ENCODE measurements at places on chromosomes 6 and 20. TPM values are rescaled to one million over a fixed set of nuclear protein-coding genes. Genes with fewer than 3 reads are reported as not detected.
A peak's percentile ranks its signal among the peaks of the same experiment; 100 is the strongest.

DNA sequence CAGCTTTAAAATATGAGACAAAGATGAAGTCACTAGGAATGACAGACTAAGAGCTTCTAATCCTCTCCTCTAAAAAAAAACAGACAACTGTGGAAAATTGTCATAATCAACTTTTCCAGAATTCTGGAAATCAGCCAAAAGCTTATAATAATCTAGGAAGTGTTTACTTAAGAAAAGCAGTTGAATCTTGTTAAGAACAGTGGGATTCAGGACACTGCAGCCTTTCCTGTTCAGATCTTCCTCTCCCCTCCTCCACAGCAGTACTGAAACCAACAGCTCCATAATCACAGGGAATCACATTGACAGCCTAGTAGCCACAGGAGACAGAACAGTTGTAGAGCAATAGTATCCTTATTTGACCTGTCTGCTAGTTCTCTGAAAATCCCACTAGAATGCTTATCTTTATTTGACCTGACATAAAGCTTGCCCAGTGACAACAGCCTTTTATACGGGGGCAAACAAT lies 41.6 kb downstream of the IBTK start:
- DNase-seq: no peak
- peaks cover 19% of the 10 kb centered on the region for H3K4me1 ChIP-seq
- H3K27me3 ChIP-seq: no peaks in the 10 kb centered on the region

DNA sequence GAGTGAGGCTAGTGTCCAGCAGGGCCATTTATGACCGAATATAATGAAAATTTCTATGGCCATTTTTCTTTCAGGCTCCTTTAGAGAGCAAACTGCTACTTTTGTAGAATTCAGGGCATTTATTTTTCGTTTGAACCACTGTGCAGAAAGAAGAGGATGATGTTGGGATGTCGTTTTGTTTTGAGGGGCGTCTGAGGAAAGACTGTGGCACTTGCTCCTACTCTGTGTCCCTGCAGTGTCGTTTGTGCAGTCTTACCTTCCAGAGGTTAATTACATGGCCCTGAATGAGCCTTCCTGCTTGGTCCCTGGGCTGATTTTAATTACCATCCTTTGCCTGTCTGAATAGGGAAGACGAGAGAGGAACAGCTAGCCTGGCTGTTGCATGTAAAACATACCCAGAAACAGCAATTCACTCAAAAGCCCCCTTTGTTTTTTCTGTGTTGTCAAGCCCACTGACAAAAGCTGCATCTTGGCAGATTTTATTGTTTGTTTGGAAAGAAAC lies 65.3 kb downstream of the CTNNBL1 start:
- no peak for DNase-seq
- no peak overlapping the region for H3K4me3 ChIP-seq
- H3K36me3 ChIP-seq: peaks cover 17% of the 10 kb centered on the region
- peaks cover 33% of the 10 kb centered on the region for H3K4me1 ChIP-seq
- no peaks in the 10 kb centered on the region for H3K27me3 ChIP-seq

DNA sequence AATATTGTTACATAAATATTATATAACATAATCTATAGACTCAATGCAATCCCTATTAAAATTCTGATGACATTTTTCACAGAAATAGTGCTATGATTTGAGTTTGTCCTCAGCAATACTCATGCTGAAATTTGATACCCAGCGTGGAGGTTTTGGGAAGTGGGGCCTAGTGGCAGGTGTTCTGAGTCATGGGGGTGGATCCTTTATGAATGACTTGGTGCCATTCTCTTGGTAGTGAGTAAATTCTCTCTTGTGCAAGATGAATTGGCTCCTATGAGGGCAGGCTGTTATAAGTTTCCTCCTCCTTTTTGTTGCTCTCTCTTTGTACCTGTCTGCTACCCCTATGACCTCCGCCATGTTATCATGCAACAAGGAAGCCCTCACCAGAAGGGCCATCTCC lies 65.8 kb downstream of the SHPRH start:
- H3K27ac ChIP-seq: no peak overlapping the region
- H3K4me3 ChIP-seq: no peak overlapping the region
- no peaks in the 10 kb centered on the region for H3K27me3 ChIP-seq
- peaks cover 38% of the 10 kb centered on the region for H3K36me3 ChIP-seq

- H3K4me3 ChIP-seq: no peak overlapping the region
- peaks cover 16% of the 10 kb centered on the region for H3K4me1 ChIP-seq
- H3K27me3 ChIP-seq: no peaks in the 10 kb centered on the region
- peak; percentile 37 for DNase-seq
- H3K36me3 ChIP-seq: no peaks in the 10 kb centered on the region
- H3K27ac ChIP-seq: no peak overlapping the region
Observed at GRCh38 chr6:36649701-36650484, 28.6 kb upstream of the CDKN1A start.

GRCh38 chr20:57287007-57287880 lies 20.8 kb upstream of the BMP7 start:
- no peak overlapping the region for H3K4me3 ChIP-seq
- no peak overlapping the region for H3K27ac ChIP-seq
- H3K4me1 ChIP-seq: peaks cover 11% of the 10 kb centered on the region
- DNase-seq: no peak
- H3K36me3 ChIP-seq: no peaks in the 10 kb centered on the region

DNA sequence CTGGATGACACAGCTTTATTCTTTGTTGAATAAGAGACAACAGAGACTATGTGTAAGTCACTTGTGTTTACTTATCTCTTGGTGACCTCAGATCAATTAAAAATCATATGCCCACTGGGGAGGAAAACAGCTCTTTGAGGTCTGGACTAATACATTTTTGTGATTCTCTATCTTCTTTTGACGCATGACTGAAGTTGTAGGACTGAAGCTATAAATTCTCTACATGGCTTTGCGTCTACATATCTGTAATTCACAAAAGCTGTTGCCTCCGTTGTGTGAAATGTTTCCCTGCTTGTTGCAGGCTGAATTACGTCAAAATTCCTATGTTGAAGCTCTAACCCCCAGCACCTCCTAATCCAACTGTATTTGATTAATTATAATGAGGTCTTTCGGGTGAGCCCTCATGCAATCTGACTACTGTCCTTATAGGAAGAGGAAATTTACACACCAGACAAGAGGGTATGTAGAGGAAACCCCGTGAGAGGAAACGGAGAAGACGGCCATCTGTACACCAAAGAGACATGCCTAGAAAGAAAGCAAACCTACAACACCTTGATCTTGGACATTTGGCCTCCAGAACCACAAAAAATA lies 481.6 kb downstream of the PRKN start:
- H3K4me3 ChIP-seq: no peak overlapping the region
- DNase-seq: no peak
- H3K4me1 ChIP-seq: no peaks in the 10 kb centered on the region
- no peaks in the 10 kb centered on the region for H3K27me3 ChIP-seq
- no peak overlapping the region for H3K27ac ChIP-seq

- no peaks in the 10 kb centered on the region for H3K27me3 ChIP-seq
- H3K36me3 ChIP-seq: peaks cover 8% of the 10 kb centered on the region
- no peak for DNase-seq
- peaks cover 63% of the 10 kb centered on the region for H3K4me1 ChIP-seq
- peak overlapping the region; percentile 92 for H3K27ac ChIP-seq
Observed at GRCh38 chr6:89566008-89566800, 72.3 kb downstream of the LYRM2 start.

The CST7 gene
- not detected for total RNA-seq

DNA sequence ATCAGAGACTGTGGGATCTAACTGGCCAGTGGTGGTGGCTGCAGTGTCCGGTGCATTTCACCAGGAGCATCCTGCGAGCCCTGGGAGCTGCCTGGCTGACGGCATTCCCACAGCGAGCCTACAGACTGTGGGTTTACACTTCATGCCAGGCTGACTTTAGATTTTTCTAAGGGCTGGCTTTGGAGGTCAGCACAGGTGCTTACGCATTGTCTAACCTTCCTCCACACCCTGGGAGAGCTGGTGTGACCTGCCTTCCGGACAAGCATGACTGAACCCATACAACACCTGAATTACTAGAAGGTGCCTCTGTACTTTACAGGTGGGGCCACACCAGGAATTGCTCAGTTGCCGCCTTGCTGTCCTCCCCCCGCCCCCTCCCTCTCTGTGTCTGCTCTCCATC lies 96.2 kb downstream of the RREB1 start:
- H3K27ac ChIP-seq: no peak overlapping the region
- peaks cover 20% of the 10 kb centered on the region for H3K36me3 ChIP-seq
- no peak for DNase-seq
- no peaks in the 10 kb centered on the region for H3K27me3 ChIP-seq

The NFATC2 gene
- 2.2 TPM for total RNA-seq

The IRAK1BP1 gene
- 1.3 TPM for total RNA-seq

DNA sequence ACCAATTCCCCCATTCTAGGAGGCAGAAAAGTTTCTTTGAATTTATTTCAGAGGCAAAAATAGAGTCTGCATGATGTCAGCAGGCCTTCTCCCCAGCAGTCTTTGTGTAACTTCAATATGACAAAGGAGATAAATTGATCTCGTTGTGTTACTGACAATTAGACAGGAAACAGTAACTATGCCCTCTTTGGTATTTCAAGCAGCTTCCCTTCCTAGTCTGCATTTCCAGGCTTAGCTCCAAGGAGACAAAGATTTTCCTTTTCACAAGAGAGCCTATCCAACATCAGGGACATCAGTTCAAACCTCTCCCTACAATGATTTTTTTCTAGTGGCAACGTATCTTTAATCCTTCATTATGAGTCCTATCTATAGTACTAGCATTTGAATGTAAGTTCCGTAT lies 245.9 kb upstream of the HSF2 start:
- peaks cover 7% of the 10 kb centered on the region for H3K27me3 ChIP-seq
- H3K27ac ChIP-seq: no peak overlapping the region
- no peaks in the 10 kb centered on the region for H3K36me3 ChIP-seq
- H3K4me1 ChIP-seq: no peaks in the 10 kb centered on the region
- no peak overlapping the region for H3K4me3 ChIP-seq

GRCh38 chr20:20188647-20189046 lies 136.3 kb downstream of the CFAP61 start:
- H3K4me1 ChIP-seq: no peaks in the 10 kb centered on the region
- H3K27ac ChIP-seq: no peak overlapping the region
- H3K27me3 ChIP-seq: peaks cover 7% of the 10 kb centered on the region

DNA sequence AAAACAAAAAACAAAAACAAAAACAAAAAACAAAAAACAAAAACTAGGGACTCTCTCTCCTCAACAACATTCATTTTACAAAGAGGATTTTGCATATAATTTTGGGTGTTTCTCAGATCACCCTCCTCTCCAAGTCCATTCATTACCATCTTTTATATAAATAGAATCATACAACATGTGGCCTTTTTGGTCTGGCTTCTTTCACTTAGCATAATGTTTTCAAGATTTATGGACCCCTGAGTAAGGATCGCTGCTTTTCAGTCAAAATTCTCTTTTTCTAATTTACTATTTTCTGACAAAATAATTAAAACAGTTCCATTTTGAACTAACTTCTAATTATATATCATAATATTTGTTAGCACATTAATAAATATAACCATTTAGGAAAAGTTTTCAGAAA lies 94.8 kb downstream of the UBE3D start:
- DNase-seq: no peak
- peaks cover 3% of the 10 kb centered on the region for H3K36me3 ChIP-seq
- peaks cover 11% of the 10 kb centered on the region for H3K4me1 ChIP-seq
- no peak overlapping the region for H3K4me3 ChIP-seq
- H3K27me3 ChIP-seq: no peaks in the 10 kb centered on the region
- H3K27ac ChIP-seq: no peak overlapping the region

DNA sequence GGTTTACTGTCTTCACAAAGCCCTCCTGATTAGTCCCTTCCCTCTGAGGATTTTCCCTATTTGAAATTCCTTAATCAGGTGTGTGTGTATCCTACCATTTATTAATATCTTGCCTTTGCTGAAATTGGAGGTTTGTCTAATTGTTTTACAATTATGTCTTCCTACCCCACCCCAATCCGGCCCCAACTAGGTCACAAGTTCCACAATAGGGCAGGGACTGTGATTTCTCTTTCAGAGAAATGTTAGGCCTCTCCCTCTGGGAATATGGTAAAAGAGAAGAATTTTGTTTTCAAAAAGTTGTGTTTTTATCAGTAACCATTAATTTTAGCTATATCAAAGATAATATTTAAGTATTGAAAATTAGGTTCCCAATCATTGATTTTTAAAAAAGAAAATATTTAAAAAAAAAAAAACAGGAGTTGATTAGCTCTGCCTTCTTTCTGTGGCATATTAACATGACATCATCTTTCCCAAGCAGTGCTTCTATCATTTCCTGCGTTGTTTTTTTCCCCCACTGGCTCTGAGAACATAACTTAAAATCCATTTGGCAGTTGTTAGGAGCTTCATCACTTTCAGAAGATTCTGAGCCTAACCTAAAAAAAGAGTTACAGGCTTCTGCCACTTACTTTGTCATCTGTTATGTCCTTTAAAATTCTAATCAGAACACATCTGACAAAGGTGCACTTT lies 36.1 kb downstream of the BLOC1S5 start:
- peak overlapping the region; percentile 64 for H3K27ac ChIP-seq
- peaks cover 13% of the 10 kb centered on the region for H3K36me3 ChIP-seq
- H3K4me1 ChIP-seq: peaks cover 35% of the 10 kb centered on the region
- no peak overlapping the region for H3K4me3 ChIP-seq
- DNase-seq: no peak

- H3K27ac ChIP-seq: no peak overlapping the region
- no peaks in the 10 kb centered on the region for H3K36me3 ChIP-seq
- DNase-seq: peak; percentile 90
- peak overlapping the region; percentile 80 for H3K4me3 ChIP-seq
Observed at GRCh38 chr20:8132484-8133309, 631 bp downstream of the PLCB1 start.

DNA sequence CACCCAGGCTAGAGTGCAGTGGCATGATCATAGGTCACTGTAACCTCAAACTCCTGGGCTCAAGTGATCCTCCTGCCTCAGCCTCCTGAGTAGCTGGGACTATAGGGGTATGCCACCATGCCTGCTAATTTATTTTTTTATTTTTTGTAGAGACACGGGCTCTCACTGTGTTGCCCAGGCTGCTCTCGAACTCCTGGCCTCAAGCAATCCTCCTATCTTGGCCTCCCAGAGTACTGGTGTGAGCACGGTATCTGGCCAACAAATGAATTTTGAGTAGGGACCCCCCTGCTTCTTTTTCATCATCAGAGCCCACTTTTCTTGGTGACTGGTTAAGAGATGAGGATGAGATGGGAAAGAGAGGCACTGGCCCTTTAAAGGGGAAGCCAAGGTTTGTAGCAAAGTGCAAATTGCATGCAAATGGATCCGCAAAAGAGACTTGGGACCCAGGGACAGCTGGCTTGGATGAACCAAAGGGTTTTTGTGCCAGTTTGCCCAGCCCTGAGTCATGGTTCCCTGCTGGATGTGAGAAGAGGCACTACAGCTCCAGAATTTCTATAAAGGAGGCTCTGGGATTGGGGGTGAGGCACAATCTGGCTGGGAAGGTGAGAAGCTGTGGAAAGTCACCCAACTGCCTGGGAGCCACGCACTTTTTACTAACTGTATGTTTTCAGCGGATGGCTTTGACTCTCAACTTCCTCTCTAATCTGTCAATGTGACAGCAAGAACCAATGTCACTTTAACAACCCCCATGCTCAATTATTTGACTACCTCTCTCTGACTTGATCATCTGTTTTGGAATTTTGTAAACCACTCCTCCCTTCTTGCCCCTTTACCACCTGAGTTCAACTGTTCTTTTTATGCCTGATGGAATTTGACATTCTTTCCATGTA lies 58.7 kb upstream of the RNF24 start:
- peaks cover 21% of the 10 kb centered on the region for H3K4me1 ChIP-seq
- H3K36me3 ChIP-seq: no peaks in the 10 kb centered on the region
- no peak overlapping the region for H3K4me3 ChIP-seq
- no peak overlapping the region for H3K27ac ChIP-seq
- no peak for DNase-seq

- no peaks in the 10 kb centered on the region for H3K36me3 ChIP-seq
- H3K27ac ChIP-seq: peak overlapping the region; percentile 58
- peaks cover 16% of the 10 kb centered on the region for H3K4me1 ChIP-seq
- no peaks in the 10 kb centered on the region for H3K27me3 ChIP-seq
- peak overlapping the region; percentile 85 for H3K4me3 ChIP-seq
Observed at GRCh38 chr6:153130515-153131036, 506 bp downstream of the RGS17 start.
